Spleen (tissue), 13 donors: ENCODE measurements at places on chromosomes 2 and 18. TPM values are rescaled to one million over a fixed set of nuclear protein-coding genes. Genes with fewer than 3 reads are reported as not detected.

DNA sequence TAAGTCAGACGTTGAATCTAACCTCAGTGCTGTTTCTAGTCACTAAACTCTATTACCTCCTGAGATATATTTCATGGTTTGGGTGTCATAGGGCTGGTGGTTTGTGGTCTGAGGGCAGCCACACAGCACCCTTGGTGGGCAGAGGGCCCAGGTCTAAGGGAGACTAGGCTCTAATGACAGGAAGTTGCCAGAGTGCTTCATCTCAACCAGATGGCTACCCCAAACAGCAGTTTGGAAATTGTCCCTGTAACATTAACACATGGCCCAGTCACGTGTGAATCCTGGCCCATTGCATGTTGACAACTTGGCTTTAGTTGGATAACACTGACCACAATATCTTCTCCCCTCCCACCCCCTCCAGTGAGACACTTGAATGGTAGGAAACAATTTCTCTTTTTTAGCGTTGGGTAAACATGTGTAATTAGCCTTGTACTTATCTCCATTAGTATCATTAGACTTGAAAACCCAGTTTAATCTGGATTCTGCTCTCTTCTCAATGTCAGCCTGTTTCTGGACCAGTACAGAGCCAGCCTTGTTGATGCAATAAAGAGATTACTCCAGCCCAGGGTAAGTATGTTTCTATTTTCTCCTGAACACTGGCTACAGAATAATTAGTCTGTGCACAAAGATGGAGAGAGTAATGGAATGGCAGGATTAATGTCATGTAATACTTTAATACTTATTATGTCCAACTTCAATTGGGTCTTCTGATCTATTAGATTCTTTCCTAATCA is 187.8 kb upstream of the SIX3 start:
- no peak for DNase-seq

GRCh38 chr18:52200921-52201663 is 138.9 kb upstream of the DCC start:
- DNase-seq: no peak

GRCh38 chr2:241822264-241822623 is 13.3 kb downstream of the NEU4 start:
- DNase-seq: no peak

DNA sequence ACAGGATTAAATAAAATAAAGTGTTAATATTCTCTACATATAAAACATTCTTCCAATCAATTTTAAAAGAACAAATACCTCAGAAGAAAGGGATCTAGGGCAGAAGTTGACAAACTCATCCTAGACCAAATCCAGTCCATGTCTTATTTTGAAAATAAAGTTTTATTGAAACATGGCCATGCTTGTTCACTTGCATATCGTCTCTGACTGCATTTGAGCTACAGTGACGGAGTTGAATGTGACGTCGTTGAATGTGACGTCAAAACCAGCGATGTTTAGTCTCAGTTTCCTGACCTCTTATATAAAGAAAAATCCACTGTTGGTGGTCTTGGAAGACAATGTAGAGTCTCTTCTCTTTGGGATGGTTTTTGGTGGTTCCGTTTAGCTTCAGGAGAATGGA is 33.6 kb downstream of the GREB1L start:
- DNase-seq: no peak

DNA sequence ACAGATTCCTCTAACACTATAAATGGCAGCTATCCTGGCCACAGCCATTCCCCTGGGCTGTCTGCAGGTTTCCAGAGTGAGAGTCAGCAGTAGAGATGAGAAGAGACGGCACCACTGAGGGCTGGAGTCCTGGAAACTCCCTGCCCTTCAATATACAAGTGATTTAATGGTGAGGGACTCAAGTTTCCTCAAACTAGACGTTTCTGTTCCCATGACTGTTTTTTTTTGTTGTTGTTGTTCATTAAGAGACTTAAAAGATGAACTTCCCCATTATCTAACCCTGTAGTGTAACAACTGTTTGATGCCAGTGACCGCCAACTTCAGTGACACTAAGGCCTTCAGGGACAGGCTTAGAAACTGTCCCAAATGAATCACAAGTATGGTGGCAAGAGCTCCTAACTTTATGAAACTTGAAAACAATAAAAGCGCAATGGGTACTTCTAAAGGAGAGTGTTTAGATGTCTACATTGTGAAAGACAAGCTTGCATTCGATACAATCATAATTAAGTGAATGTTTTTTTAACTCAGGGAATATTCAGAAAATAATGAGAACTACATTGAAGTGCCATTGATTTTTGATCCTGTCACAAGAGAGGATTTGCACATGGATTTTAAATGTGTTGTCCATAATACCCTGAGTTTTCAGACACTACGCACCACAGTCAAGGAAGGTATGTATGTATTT is 34.0 kb downstream of the IL1R2 start:
- DNase-seq: no peak

- no peak for DNase-seq
Observed at GRCh38 chr2:185208261-185208660, 530.3 kb upstream of the FSIP2 start.

DNA sequence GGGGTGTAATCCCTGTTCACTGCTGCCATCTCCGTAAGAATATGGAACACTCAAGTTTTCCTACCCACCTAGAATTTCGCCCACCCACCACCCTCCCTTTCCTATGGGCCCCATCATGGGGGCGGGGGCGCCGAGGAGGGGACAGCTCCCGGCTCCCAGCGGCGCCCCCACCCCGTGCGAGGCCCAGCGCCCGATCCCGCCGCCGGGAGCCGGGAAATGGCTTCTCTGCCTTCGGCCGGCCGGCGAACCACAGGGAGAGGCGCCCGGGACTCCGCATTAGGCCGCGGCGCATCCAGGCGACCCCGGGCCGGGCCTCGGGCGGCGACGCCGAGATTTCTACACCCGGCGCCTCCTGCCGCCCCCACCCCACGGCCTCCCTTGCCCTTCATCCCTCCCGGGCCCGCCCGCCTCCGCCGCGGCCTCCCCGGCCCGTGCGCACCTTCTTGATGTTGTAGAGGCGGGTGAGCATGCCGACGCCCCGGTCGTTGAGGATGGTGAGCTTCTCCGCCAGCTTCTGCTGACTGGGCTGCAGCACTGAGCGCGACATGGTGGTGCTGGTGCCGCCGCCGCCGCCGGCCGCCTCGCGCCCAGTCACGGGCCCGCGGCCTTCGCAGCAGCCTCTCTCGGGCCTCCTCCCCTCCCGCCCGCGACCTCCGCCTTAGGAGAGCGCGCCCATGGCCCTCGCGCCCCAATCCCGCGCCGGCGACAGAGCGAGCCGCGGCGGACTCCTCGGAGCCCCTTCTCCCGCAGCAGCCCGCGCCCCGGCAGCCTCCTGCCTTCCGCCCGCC is 510 bp downstream of the NCKAP1 start:
- no peak for DNase-seq

GRCh38 chr18:51621113-51621863 is 423.8 kb upstream of the MEX3C start:
- no peak for DNase-seq

DNA sequence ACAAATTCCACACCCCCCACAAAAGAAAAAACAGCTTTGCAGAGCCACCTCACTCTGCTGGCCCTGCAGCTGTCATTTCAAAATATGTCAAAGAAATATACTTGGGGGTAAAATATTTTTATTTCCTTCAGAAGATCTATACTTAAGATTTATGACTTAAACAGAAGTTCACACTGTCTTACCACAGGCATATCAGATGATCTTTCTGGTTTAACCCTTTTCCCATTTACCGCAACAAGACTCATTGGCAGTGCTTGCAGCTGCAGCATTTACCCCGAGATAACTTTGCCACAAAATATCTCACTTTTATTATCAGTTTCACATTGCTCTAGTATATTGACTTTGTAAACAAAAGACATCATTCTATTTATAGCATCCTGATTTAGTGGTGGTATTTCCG is 21.6 kb upstream of the SLC35G4 start:
- no peak for DNase-seq

DNA sequence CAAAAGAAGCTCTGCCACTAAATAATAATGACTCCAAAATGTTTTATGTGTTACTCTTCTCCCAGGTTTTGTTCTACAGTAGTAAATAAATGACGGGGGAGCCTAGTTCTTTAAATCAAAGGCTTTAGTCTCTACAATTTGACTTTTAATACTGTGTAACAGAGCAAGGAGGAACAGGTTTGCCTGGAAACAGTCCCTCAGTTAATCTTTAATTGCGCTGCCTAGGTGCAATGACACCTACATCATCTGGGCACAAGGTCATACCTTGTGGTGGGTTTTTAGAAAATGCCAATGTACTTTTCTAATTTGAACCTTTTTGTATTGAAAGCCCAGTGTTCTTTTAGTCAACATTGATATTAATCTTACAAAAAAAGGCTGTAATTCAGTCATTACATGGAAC is 287.3 kb upstream of the SETBP1 start:
- DNase-seq: no peak

GRCh38 chr2:172905937-172906811 is 169.5 kb upstream of the MAP3K20 start:
- DNase-seq: no peak

DNA sequence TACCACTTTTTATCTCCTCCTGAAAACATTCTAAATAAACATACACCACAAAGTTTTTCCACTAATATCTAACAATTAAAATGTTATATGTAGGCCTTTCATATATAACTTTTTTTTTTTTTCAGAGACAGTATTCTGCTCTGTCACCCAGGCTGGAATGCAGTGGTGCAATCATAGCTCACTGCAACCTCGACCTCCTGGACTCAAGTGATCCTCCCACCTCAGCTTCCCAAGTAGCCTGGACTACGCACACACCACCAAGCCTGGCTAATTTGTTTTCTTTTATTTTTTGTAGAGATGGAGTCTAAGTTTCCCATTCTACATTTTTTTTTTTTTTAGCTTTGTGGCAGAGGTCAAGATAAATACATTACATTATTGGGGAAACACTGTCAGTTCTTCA is 1612.6 kb upstream of the NXPH2 start:
- no peak for DNase-seq

The GAREM1 gene
- total RNA-seq: 6.9 TPM

The DCDC2C gene
- not detected for total RNA-seq

The CCDC142 gene
- 24.2 TPM for total RNA-seq

The TANC1 gene
- 14.0 TPM for total RNA-seq

The SPP2 gene
- not detected for total RNA-seq

The ARHGAP15 gene
- total RNA-seq: 177 TPM

The PREPL gene
- 27.6 TPM for total RNA-seq

The PDE11A gene
- 1.2 TPM for total RNA-seq

The CYP26B1 gene
- 6.7 TPM for total RNA-seq

The NT5C1B gene
- not detected for total RNA-seq
